ENCODE measurements at places on chromosomes 11 and 22.

DNA sequence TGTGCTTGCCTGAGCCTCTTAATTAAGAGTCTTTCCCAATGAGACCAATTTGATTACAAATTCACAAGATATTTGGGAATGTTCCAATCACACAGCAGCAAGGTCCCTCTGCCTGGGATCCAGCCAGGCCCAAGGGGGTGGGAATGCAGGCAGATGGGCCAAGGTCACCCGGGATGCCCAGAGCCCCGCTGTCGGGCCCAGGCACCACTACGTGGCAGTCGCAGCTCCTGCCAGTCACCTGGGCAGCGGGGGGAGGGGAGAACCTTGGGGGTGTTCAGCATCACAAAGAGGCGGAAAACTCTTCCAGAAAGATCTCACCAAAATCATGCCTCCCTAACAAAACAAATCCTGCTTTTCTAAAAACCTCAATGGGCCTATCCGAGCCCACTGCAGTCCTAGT is 30.9 kb downstream of the PPM1F start:
- no peak for DNase-seq

GRCh38 chr11:121152764-121153163 is 51.7 kb downstream of the TECTA start:
- no peak for DNase-seq

- no peak for DNase-seq
Observed at GRCh38 chr22:45531441-45532234, 29.0 kb downstream of the FBLN1 start.

DNA sequence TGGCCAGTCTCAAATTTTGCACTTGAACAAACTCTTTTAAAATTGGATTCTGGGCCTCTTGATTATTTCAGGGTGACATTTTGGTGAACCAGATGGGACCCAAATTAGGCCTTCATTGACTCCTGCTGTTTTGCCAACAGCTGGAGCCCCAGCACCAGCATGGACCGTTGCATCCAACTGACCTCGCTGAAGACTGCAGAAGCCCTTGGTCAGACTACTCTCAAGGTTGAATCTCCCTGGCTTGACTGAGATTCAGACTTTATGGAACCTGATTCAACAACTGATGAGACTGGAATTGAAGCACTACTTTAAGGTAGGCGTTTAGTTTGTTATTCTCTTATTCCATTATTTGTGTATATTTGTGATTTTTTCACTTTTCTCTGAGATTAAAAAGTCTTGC is 41.7 kb downstream of the NARS2 start:
- DNase-seq = no peak

GRCh38 chr11:66420671-66421476 is at the start of gene NPAS4:
Gene NPAS4 (plus strand): TSS chr11:66421035. CDS start chr11:66421180, 145 bp downstream.
- DNase-seq = no peak

DNA sequence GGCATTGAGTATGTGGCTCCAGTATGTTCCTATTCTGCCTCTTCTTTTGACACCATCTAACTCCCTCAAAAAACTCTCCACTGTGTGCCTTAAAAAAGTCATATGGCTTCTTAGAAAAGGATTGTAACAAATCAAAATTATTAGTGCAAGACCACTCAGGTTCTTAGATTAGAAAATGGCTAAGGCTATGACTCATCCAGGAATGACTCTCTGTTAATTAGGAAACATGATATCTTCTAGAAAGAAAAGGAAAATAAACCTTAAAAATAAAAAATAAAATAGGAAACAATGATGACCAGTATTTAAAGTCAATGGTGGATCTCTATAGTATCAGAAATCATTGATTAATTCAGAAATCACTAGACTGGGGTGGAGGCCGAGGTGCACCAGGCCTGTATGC is 21.7 kb downstream of the SLC25A17 start:
- no peak for DNase-seq

- no peak for DNase-seq
Observed at GRCh38 chr22:26806445-26807175, 149.2 kb downstream of the MIAT start.

DNA sequence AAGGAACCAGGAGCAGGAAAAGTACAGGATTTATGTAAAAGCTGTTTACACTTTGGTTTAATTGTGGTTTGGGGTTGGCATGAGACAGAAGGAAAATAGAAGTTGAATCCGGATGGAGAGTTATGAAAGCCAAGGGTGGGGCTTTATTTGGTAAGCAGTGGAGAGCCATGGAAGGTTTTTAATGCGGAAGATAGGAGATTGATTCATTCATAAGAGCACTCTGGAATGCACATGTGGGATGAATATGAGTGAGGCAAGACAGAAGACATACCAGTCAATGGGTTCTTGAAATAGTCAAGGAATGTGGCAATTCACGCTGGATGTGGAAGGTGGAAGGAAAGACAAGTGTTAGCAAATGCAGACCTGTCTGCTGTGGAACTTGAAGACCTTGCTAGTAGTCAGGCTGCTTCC is 9.3 kb upstream of the GLB1L3 start:
- DNase-seq = no peak

GRCh38 chr22:45150139-45150538 is 13.6 kb upstream of the NUP50 start:
- DNase-seq = no peak

DNA sequence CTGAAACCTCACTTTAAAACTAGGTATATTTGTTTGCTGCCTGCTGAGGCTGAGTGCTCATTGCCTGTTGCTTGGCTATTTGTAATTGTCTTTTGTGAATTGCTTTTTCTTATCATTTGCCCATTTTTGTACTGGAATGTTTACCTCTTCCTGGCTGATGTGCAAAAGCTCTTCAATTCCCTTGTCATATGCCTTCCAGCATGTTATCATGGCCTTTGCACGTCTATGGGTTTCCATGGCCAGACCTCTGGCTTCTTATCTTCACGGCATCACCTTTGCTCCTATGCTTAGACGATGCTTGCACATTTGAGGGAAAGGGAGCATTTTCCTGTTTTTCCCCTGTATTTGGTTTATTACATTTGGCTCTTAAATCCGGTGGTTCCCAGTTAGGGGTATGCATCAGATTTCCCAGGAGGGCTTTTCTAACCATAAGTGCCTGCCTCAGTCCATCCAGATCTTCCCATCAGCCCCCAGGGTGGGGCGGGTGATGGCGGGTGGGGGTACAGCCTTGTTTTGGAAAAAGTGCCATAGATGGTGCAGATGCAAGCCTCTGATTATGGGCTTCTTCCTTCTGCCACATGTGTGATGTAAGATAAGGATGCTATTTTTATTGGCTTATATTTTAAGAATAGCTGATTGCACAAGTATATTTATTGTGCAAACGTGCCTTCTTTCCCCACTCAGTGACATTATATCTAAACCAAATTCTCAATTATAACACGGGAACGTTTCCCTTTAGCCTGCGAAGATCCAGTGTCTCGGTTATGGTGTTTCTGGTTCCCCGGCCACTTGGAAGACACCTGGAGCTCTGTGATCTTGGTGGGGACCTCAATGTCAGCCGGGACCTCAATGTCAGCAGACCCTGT is 70.6 kb upstream of the SEPTIN5 start:
- DNase-seq = no peak

- DNase-seq = no peak
Observed at GRCh38 chr11:93529707-93530467, 13.3 kb downstream of the SMCO4 start.

GRCh38 chr22:19285831-19286230 is 5.7 kb downstream of the CLTCL1 start:
- no peak for DNase-seq

GRCh38 chr11:90434858-90435257 is 212.0 kb upstream of the CHORDC1 start:
- DNase-seq = no peak

GRCh38 chr22:49446759-49447710 is 380.6 kb downstream of the BRD1 start:
- no peak for DNase-seq

DNA sequence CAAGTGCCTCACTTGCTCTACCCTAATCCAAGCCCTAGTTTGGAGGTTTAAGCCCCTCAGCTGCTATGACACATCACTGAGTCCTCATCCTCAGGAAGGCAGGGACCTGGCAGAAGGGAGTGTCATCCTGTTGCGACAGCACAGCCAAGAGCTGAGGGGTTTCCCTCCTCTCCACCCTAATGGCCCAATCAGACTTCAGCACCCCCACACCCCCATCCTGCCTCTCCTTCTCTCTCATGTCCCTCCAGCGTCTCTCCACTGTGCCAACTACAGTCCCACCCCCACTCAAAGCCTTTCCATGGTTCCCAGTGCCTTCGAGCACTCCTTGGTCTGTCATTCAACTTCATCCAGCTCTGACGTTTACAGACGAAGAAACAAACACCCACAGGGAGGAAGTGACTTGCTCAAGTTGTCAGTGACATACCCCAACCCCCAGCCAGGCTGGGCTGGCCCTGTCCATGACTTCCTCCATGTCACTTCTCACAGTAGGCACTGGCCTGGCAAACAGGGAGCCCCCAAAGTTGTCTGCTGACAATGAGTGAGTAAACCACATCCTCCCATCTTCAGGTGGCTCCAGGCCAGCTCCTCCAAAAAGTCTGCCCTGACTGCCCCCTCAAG is 15.6 kb downstream of the ARAP1 start:
- no peak for DNase-seq

GRCh38 chr22:47011859-47012258 is 249.4 kb downstream of the TBC1D22A start:
- DNase-seq = no peak

- no peak for DNase-seq
Observed at GRCh38 chr22:22087854-22088657, 105.5 kb upstream of the TOP3B start.

GRCh38 chr11:31437742-31438435 is 68.2 kb downstream of the DNAJC24 start:
- no peak for DNase-seq

DNA sequence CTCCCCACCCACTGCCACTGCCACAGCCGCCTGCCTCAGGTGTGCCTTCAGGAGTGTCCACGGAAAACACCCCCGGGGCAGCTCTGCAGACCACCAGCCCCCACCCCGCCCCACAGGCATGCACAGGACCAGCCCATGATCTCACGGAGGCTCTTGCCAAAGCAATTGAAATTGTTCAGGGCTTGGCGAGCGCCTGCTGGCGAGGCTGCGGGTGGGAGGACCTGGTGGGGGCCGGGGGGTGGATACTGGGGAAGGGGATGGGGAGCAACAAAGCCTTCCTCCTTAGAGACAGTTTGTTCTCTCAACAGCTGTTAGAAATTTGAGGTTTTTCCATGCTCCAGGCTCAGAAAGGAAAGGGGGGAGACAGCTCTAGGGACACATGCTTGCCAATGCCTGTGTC is 274.7 kb downstream of the MN1 start:
- no peak for DNase-seq

GRCh38 chr11:109892321-109892794 is 200.8 kb upstream of the ZC3H12C start:
- no peak for DNase-seq

GRCh38 chr22:39988386-39989114 is 6.2 kb upstream of the FAM83F start:
- DNase-seq = no peak

DNA sequence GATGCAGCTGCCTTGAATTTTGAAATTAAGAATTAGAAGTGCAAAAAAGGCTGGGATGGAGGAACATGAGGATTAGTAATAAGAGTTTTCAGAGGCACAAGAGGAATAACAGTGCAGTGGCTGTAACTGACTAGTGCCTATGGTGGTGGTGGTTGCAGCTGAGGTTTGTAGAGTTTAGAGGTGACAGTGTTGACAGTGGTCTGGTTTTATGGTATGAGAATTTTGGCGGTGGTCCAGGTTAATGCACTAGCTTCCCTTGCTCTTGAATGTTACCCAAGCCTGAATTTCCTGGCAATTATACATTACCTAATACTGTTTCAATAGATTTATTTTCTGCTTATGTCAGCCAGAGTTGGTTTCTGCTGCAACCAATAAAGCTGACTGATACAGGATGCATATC is 112.8 kb upstream of the C11orf87 start:
- no peak for DNase-seq

DNA sequence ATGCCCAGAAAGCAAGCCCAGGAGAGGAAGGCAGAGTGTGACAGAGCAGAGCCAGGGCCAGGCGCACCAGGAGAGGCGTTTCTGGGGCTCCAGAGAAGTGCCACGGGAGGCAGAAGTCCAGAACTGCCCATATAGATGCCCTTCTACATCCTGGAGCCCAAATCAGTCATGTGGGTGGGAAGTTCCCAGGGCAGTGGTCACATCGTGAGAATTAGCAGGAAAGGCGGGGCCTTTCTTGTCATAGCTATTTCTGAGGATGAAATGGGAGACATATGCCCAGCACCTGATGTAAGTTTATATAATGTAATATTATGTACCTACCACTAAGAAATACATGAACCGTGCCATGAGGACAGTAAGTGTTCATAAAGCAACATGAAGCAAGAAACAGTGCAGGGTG is 13.1 kb downstream of the ZDHHC24 start:
- no peak for DNase-seq

DNA sequence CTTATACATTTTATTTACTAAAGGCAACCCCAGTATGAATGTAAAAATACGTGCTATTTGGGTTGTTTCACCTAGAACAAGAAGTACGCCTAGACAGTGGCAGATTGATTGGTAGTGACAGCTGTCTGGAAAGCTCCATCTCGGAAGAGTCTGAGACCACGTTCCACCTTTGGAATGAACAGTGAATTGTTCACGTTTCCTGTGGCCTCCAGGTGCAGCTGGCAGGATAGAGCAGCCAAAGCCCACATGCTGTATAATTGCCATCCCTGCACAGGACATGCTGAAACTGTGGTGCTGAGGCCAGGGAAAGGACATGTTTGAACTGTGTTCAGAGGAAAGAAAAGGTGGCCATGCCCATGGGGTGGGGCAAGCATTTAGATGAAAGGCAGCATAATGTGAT is 218.7 kb upstream of the MTNR1B start:
- no peak for DNase-seq

DNA sequence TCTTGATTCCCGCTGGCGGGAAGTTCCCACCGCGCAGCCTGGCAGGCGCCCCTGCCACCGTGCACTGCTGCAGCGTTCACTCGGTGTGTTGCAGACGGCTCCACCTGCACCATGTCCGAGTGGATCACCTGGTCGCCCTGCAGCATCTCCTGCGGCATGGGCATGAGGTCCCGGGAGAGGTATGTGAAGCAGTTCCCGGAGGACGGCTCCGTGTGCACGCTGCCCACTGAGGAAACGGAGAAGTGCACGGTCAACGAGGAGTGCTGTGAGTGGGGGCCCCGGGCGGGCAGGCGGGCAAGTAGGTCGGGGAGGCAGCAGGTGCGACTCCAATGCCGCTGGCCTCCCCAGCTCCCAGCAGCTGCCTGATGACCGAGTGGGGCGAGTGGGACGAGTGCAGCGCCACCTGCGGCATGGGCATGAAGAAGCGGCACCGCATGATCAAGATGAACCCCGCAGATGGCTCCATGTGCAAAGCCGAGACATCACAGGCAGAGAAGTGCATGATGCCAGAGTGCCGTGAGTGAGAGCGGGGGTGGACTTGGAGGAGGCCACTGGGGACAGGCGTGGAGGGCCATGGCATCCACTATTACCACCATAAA is 99.7 kb downstream of the RRAS2 start:
- no peak for DNase-seq

GRCh38 chr22:31230871-31231621 is 18.9 kb downstream of the LIMK2 start:
- no peak for DNase-seq

DNA sequence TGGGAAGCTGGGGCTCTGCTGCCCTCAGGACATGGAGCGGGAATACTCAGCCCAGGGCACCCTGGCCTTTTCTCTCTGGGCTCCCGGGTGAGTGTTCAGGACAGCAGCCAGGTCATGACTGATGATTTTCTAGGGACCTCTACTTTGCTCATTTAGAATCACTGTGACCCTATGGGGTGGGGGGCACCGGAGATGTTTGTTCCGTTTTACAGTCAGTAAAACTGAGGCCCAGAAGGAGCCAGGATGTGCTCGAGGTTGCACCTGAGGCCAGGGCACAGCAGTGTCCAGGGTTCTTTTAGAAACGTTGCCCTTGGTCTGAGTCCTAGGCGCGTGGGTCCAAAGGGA is 48.1 kb downstream of the SMIM38 start:
- DNase-seq = no peak
